Activated CD4-positive, alpha-beta T cell treated with anti-CD3 and anti-CD28 coated beads, Interleukin-2, Interleukin-4, amounts not matched to agents 100 ng/mL and 50 ng/mL, durations not matched to agents 16 hours and 8 hours (primary cell): ENCODE measurements at places on chromosomes 5 and 9.

DNA sequence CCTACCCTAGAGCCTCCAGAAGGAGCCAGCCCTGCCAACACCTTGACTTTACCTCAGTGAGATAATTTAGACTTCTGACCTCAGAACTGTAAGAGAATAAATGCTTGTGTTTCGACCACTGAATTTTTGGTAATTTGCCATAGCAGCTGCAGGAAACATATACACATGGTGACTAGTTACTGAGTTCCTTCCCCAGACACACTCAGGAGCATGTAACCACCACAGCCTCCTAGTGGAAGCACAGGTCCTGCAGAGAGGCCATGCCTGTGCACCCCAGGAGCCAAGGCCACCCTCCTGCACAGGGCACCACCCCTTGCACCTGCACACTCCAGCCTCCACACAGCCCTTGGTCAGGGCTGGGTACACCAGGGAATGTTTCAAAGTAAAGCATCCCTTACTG lies 7.6 kb upstream of the CAMSAP1 start:
- DNase-seq: no peak

DNA sequence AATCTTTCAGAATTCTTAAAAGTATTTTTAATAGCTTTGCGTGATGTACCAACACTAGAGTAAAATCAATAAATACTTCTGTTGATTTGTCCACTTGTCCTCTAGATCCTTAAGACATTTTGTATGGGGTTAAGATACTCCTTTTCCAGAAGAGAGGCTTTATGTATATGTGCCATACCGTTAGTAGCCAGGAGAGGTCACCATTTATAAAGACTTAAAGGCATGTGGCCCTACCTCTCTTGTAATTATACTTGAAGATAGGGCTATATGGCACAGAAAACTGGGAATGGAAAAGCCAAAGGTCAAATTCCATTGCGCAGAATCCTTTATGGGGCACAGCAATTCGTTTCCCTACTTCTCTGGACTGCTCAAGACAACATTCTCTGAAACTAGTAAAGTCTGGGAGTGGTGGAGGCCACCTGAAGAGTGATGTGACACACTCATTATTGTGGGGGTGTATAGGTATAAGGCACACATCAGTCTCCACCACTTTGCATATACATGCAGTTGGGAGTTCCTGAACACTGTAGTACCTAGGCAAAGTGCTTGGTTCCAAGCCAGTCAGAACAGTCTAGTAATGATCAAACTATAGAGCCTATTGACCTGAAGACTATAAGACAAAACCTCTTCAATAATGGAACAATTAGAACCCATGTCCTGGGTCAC lies 140.1 kb upstream of the FBXL17 start:
- peak; percentile 42 for DNase-seq

- no peak for DNase-seq
Measured at GRCh38 chr5:148967783-148968182, 95.1 kb downstream of the SH3TC2 start.

GRCh38 chr9:15287309-15287708 lies 19.7 kb downstream of the TTC39B start:
- no peak for DNase-seq

DNA sequence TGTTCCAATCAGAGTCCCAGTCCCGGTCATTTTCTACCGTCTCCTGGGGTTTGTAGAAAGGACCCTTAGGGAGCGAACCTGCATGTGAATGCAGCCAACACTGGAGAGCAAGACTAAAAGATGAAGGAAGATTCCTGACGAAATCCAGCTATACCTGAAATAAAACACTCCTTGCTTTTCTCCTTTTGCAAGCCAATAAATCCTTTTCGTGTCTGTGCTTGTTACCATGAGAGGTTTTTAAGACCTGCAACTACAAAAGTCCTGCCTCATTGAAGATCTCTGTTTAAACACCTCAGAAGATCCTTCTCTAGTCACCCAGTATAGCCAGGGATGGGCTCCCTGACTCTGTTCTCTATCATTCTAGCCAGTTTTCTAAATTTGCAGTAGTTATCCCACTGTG lies 10.0 kb upstream of the SLC34A1 start:
- DNase-seq: no peak

GRCh38 chr5:72252574-72253155 lies 67.4 kb downstream of the MRPS27 start:
- DNase-seq: no peak

GRCh38 chr9:134411440-134412297 lies 85.4 kb downstream of the RXRA start:
- no peak for DNase-seq

- no peak for DNase-seq
Measured at GRCh38 chr5:145978708-145979107, 42.3 kb downstream of the SH3RF2 start.

GRCh38 chr9:85453850-85454249 lies 287.9 kb downstream of the AGTPBP1 start:
- no peak for DNase-seq

DNA sequence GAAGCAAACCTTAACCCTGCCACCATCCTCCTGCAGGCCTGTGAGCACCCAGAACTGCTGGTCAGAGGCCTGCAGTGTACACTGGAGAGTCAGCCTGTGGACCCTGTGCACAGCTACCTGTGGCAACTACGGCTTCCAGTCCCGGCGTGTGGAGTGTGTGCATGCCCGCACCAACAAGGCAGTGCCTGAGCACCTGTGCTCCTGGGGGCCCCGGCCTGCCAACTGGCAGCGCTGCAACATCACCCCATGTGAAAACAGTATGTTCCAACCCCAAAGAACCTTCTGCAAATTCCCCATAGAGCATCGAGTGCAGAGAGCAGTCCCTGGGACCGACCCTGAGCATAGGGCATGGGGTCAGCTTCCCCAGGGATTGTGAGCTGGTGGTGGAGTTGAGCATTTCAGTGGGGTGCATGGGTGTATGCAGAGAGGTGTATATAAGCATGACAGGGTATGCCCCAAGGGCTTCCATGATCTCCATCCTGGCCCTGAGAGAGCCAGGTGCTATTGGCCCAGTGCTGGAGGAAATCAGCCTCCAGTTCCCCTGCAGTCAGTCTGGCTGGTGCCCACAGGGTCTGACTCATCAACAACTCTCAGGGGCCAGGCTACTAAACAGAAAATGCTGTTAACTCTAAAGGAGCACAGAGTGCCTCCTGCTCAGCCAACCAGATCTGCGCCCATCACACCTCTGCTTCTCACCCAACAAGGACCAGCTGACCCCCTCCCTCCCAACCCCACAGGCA lies 126.2 kb downstream of the SAXO1 start:
- DNase-seq: no peak

GRCh38 chr9:93904649-93905472 lies 50.3 kb downstream of the BARX1 start:
- DNase-seq: no peak

DNA sequence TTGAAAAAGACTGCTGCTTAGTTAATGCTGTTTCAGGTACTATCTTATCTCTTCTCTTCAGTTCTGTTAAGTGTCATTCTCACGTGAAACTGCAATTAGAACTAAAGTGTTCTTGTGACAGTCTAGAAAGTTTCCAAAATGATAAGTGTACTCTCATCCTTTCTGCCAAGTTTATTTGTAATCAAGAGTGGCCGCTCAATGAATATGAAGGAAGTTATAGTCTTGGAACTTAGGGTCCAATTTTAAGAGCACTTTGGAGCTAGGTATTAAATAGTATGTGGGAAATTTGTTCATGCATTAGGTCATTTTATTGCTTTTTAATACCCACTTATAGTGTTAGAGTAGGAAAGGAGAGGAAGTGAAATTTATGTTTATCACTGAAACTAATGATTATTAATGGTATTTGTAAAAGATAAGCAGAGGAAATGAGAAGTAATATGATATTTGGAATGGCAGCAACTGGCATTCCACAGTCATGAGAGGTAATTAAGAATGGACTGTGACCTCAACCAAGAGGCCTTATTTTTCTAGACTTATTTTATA lies 20.4 kb downstream of the XRCC4 start:
- no peak for DNase-seq

DNA sequence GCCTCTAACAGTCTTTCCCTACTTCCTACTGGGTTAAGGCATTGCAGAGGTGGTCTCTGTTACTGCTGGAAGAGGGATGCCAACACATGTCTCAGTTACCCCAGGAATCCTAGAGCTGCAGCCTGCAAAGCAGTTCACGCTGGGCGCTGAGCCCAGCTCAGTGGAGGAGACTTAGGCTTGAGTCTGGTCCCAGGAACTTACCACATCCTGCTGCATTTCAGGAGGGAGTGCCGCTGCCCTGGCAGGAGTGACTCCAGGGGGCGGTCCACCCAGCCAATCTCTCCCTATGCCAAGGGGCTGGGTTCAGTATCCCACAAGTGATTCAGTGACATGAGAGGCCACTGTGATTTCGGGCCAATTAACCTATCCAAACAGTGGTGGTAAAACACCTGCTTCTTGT lies 7.6 kb downstream of the TTC16 start:
- no peak for DNase-seq

DNA sequence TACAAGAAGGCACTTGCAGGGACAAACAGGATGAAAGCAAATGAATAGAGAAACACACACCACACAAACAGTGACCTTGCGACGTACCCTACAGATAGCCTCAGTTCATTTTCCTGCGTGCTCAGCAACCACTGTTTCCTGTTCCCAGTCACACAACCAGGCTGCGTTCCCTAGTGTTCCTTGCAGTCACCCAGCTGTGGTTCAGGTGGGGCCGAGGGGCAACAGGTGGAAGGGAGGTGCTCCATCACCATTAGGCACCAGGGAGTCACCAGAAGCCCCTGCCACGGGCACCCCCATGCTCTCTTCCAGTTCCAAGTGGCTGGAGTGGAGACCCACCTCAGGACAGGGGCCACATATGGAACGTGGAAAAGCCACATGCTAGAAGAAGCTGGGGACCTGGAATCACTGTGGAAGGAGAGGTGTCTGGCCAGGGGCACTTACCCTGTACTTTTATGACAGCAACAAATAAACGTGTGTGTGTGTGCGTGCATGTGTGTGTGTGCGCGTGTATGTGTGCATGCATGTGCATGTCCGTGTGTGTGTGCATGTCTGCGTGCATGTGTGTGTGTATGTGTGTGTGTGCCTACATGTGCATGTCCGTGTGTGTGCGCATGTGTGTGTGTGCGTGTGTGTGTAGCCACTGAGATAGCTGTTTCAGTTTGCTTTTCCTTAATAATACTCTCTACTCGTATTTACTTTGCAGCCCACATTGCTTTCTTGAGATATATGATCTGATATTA lies 18.8 kb upstream of the FCN2 start:
- no peak for DNase-seq

DNA sequence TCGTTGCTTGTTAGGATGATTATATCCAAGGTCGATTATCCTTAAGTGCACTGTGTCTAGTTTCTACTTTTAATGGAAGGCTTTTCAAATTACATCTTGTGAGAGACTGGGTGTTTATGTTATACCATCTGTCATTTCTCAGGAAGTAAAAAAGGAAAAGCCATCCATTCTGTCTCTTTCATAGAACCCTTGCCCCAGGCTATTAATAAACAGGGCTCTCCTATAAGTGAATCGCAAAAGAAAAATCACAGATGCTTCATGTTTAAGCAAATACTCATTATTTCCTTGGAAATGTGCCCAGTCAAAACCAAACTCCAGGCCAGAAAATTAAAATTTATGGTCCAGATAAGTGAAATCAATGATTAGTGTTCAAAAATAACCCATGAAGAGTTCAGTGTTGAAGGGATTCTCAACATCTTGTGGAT lies 58.1 kb downstream of the STARD4 start:
- DNase-seq: no peak

DNA sequence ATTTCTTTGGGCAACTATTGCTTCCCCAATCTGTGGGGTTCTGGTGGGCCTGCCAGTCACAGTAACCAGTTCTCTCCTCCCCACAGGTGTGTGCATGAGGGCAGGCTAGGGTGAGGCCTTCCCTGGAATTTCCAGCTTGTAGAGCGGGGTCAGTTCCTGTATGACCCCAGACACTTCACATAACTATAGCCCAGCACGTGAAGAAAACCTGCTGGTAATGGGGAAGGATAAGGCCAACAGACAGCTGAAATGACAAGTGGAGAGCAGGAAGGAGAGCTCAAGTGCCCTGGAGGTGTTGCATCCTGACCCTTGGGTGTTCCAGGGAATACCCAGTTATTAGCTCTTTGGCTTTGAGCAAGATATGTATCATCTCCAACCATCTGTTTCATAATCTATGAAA lies 142.2 kb downstream of the CDC42SE2 start:
- no peak for DNase-seq

DNA sequence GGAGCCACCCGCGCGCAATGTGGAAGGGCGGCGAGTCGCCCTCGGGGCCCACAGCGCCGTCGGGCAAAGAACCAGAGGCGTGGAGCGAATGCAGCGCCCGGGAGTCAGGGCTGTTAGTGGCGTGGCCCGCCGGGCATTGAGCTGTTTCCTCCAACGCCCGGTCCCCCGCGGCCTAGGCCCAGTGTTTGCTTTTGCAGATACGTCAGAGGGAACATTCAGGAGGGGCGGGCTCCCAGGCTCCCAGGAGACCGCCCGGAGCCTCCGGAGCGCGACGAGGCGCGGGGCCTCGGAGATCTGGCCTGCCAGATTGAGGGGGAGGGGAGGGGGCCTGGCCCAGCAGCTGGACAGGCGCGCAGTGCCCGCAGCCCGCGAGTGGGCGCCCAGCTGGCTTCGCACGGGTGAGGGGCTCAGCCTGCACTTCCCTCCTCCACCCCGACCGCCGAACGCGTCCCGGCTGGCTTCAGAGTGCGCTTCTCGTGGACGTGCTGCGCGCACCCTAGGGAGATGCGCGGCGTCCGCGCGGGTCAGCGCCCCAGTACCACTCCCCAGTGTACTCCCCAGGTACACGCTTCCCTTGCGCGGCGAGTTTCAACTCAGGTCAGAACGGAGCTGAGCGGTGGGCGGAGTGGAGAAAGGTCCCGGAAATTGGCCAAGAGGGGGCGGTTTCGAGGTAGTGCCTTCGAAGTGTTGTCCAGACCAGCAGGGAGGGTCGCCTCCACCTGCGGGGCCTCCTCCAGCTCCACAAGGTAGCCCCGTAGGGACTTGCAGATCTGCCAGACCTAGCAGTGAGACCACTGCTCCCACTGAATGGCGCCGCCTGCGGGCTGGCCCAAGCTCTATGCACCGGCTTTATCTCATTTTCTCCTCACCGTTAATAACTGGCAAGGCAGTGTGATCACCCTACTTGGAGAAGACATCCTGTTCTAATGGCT lies 130.4 kb downstream of the TMEM174 start:
- DNase-seq: no peak

DNA sequence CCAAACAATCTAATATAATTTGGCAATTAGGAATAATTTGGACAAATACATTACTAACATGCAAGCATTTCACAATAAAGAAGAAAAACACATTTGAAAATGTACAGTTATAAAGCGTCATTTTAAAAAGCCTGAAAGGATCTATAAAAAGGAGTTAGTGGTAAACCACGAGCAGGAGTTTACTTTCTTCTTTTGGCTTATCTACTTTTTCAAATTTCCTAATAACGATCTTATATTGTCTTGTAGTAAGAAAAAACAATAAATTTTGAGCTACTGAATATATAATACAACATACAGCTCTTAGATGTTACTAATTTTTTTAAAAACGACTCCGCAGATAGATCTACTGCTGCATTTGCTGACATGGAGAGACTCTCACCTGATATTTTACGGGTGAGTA lies 79.9 kb downstream of the SMIM23 start:
- no peak for DNase-seq

- DNase-seq: no peak
Measured at GRCh38 chr5:107570181-107570580, 100.6 kb downstream of the EFNA5 start.

GRCh38 chr5:107535849-107536248 lies 134.9 kb downstream of the EFNA5 start:
- no peak for DNase-seq
